GM12892 (cell line): ENCODE measurements at places on chromosomes 4 and X.

DNA sequence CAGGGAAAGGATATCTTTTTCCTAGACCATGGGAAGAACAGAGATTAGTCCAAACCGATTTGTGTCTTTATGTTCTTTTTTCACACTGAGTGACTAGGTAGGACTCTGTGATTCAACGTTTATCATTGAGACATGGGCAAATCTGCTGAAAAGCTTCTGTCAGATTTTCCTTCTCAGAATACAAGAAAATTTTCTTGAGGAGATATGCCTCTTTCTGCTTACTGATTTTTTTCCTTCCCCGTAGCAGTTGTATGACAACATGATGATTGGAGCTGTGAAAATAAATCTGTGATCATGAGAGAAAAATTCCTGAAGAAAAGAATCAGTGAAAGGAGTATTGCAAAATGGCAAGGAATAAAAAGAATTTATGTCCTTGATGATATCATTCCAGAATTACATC lies 130.6 kb upstream of the FAT4 start:
- DNase-seq = no peak

DNA sequence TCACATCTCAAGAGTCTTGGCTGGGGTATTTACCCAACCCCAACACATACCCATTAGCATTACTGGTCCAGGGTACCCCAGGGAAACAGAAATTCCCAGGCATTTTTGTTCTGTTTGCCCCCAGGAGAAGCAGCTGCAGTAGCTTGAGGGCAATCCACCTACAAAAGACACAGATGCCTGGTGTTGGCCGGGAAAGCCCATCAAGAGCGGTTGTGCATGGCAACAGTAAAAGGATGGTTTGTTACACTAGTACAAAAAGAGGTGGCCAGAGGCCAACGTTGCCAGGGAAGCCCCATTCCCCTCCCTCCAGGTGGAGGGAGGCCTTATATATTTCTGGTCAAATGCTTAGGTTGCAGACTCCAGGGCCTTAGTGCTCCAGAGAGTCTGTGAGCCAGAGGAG lies 637.8 kb downstream of the BCOR start:
- DNase-seq = no peak

DNA sequence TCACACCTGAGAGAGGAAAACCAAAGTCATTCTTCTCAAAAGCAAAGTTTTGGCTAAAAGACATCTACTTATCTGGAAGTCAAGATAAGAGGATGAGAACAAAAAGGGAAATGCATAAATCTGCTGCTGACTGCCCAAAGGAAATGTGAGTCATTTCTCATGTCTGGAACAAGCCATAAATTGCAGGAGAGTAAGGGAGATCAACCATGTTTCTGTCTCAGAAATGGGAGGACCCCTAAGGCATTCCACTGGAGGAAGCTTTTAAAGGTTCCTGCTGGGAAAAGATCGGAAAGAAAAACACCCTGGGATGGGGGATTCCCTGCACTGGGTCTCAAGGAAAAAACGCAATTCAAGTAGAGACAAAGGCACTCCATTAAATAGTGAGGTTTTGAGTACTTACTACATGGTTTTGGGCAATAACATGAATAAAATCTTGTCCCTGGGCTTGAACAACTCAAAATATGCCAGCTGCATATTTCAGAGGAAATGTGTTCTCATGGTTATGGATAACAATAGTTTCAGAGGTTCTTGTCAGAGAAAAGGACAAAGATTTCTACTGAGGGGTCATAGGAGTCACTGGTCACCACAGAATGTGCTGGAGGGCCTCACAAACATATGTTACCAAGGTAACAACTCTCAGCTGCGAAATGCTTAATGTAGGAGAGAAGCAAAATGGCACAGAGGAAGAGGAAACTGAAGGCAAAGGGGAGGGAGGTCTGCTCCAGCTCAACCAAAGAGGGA lies 19.3 kb downstream of the GPR143 start:
- no peak for DNase-seq

GRCh38 chr4:109079731-109080130 lies 222.7 kb downstream of the COL25A1 start:
- no peak for DNase-seq

DNA sequence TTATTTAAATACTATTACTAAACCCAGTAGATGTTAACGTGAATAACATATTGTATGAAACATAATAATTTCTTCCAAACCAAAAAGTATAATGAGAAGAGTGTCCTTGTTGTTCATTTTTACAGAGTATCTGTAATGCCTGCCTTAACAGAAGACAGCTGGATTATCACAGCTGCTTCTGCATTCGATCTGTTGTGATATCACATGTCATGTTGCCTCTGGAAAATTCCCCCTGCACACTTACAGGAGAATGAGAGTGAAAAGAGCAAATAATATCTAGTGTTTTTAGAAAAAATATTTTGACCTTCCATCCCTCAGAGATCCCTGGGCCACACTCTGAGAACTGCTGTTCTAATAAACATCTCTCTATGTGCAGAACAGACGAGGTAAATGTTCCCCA lies 240.1 kb upstream of the NOCT start:
- DNase-seq = no peak

- peak; percentile 47 for DNase-seq
Observed at GRCh38 chrX:40105835-40106675, 8.3 kb upstream of the BCOR start.

GRCh38 chrX:154025230-154025629 lies 5.5 kb upstream of the IRAK1 start:
- DNase-seq = no peak

DNA sequence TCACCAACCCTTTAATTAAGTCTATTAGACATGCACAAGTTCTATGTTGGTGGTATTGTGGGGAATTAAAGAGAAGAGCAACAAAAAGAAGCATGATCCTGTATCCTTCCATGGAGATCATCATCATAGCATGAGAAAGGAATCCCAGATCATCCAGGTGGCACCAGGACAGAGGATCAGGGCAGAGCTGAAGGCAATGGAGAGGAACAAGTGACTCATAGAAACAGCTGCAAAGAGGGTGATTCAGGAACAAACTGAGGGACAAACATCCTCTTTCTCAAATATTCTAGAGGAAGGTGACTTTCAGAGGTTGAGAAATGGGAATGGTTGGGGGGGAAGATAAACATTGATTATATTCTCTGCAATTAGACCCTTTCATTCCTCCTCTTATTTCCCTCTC lies 105.5 kb upstream of the OTUD4 start:
- DNase-seq = no peak

- no peak for DNase-seq
Observed at GRCh38 chr4:4502694-4503311, 39.0 kb downstream of the STX18 start.

- DNase-seq = no peak
Observed at GRCh38 chr4:83569429-83569828, 33.5 kb downstream of the GPAT3 start.

DNA sequence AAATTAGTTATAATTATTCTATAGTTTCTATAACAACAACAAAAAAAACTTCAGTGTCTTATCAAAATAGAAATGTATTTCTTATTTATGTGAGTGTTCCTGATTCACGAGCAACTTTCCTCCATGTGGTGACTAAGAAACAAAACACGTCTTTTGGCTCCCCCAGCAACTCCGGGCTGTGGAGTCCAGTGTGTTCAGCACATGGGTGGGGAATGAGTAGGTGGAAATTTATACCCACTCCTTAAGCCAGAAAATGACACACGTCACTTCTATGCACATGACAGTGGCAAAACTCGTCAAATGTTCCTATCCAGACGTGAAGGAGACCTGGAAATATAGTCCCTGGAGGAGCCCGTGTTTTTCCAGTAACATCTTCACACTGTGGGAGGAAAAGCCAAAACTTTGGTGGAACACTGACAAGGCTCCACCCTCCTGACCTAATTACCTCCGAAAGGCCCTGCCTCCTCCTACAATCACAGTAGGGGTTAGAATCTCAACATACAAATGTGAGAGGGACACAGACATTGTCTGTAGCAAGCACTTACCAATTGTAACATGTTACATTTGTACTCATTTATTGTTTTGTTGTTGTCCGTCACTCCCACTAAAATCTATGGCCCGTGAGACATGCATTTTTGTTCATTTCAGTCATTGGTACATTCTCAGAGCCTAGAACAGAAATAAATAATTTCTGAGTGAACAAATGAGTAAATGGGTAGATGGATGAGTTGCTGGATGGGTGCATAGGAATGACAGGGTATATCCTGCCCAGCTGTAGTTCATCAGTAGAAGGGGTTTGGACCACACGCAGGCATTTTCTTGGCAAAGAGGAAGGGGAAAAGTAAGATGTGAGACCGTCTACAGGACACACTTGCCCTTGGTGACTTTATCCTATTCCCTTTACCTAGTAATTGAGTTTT lies 605.8 kb upstream of the TENM3 start:
- DNase-seq = no peak

GRCh38 chr4:108685036-108685686 lies 34.8 kb downstream of the OSTC start:
- no peak for DNase-seq

- DNase-seq = no peak
Observed at GRCh38 chr4:154082760-154083535, 294.1 kb upstream of the SFRP2 start.

DNA sequence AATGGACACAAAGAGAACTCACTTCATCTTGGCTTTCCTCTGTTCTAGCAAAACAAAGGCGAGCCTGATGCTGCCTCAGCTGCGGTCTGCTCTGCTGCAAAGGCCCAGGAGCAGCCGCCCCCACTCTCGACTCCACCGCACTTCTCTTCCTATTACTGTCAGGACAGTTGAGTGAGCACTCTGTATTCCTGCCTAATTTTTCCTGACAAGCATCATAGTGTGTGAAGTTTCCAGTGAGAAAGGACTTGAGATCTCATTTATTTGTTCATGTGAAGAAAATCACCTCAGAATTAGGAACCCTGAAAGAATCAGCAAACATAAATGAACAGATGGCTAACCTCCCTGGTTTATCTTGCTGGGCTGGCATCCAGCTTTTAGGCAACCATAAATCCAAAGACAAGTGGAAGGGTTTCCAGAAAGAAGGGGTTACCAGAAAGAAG lies 15.6 kb downstream of the SCARB2 start:
- no peak for DNase-seq

- DNase-seq = no peak
Observed at GRCh38 chrX:40102393-40103381, 4.9 kb upstream of the BCOR start.

GRCh38 chr4:162497564-162498167 lies 333.9 kb upstream of the FSTL5 start:
- DNase-seq = no peak

DNA sequence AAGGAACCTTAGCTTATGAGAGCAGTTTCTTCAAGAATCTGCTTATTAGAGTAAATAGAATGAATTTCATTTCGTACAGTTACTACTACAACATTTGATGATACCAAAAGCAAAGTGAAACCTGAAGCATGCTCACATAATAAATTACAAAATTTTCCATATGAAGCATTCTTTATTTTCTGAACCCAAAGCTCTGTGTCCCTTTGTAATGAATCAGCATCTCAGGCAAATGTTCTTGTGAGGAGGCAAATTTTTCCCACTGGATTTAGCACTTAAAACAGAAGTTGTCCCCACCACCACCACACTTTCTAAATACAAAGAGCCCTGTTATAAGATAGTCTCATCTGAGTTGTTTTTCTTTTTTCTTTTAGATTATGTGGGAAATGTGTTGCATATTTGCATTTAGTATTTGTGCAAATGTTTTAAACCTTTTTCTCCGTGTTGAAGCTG lies 70.7 kb upstream of the NFKB1 start:
- DNase-seq = no peak

DNA sequence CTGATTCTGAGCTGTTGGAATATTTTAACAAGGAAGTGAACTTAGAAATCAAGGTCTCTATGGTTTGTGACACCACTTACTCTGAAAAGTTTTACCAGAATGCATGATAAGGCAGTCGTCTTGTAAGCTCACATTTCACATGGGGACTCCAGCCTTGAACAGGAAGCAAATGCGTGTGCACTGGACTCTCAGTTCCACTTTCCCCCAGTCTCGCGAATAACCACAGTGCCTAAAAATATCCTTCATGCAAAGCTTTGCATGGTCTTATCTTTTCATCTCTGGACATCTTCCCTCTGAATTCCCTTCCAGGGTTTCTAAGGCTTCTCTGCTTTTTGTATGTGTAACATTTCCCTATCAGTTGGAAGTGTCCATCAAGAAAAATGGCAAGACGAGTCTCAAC lies 581.8 kb downstream of the NLGN4X start:
- peak; percentile 12 for DNase-seq

- DNase-seq = no peak
Observed at GRCh38 chr4:114384629-114385028, 214.0 kb upstream of the UGT8 start.

DNA sequence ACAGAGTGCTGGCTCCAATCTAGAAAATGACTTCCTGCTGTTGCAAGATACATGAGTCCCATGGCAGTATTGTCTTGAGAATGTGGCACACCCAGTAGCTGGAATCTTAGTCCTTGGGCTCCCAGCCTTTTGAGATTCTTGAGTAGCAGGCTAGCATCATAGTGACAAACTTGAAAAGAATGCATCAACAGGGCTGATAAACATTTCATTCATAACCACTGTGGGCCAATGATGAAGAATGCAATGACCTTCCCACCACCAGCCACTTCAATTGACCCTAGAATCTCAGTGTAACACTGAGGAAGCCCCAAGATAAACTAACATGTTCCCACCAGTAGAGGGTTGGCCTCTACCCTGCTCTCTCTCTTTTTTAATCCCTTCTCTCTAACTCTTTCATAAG lies 329.3 kb downstream of the GBA3 start:
- no peak for DNase-seq

GRCh38 chr4:156362581-156362980 lies 408.9 kb upstream of the CTSO start:
- DNase-seq = no peak

DNA sequence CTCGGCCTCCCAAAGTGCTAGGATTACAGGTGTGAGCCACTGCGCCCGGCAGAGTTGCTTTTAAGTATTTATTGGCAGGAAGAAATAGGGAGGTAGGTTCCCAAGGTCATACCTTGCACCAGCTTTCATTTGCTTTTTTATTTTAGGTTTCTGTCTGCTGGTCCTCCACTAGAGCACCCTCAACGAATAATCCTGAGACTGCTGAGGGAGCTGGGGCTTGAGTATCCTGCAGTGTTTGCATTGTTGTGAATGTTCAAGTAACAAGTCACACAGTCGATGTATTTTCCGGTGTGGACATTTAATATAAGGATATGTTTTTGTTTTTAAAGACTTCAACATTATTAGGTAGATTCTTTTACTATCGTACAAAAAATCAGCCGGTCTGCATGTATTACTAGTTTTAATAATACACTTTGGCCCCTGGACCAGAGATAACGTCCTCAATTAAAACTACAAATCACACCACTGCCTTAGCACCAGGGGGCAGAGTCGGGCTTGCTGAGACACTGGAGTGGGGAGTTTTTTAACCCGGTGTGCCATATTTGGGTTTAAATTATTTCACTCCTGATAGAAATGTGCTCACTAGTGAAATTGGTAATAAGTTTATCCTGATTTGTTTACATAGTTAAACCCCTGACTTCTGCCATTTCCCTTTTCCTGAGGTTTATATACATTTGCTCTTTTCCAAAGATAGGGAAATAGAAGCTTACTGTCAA lies 11.6 kb downstream of the SMIM20 start:
- peak; percentile 35 for DNase-seq

- no peak for DNase-seq
Observed at GRCh38 chr4:146232131-146232722, 17.9 kb downstream of the REELD1 start.
